Cortex of kidney (tissue), 1 donor: ENCODE measurements at places on chromosomes 2 and 18.

DNA sequence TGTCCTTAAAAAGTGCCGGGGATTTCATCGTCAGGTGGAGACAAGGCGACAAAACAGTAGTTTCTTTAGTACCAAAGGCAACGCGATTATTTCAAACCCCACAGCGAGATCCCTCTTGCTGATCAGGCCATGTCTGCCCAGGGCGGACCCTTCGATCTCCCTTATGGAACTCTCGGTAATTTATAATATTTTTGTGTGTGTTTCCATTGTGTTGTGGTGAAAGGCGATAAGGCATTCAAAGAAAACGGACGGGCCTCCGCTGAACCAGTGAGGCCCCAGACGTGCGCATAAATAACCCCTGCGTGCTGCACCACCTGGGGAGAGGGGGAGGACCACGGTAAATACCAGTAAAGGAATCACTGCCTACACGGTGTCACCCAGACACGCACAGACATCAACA, 1.4 kb upstream of the GAD1 start:
- DNase-seq = no peak

- DNase-seq = no peak
Observed at GRCh38 chr2:128988967-128989366, 670.3 kb upstream of the HS6ST1 start.

DNA sequence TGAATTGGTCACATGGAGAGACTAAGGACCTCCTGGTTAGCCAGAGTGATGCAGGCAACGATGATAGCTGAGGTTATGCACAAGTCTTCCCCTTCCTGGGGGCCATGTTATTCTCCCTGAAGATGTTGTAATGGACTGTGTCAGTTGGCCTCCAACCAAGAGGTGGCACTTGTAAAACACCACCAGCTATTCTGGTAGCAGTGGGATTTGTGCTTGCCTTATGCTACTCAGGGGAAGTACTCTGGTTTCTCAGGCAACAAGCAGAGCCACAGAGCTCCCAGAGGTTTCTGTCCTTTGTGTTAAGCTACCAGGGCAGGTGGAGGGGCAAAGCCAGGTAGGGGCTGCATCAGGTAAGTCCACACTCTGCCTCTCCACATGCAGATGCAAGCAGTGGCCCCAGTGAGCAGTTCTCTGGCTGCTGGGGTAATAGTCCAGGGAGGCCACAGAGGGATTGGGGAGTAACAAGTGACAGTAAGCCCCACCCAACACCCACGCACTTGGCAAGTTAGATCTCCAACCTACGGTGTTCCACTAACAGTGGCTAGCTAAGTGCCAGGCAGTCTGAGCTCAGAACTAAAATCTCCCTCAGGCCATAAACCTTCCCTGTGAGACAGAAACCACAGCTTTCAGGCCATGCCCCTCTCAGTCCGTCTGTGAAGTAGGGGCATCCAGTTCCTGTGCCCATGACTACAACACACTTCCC, 99.7 kb downstream of the RND3 start:
- no peak for DNase-seq

GRCh38 chr2:238507836-238508235, 81.1 kb downstream of the ASB1 start:
- no peak for DNase-seq
